CD4-positive, alpha-beta T cell treated with Interleukin-6 at 100 ng/mL for 8 hours (primary cell): ENCODE measurements at places on chromosomes 7 and 10.
A peak's percentile ranks its signal among the peaks of the same experiment; 100 is the strongest.

- no peak for DNase-seq
Observed at GRCh38 chr7:24881623-24882022, 98.4 kb downstream of the OSBPL3 start.

DNA sequence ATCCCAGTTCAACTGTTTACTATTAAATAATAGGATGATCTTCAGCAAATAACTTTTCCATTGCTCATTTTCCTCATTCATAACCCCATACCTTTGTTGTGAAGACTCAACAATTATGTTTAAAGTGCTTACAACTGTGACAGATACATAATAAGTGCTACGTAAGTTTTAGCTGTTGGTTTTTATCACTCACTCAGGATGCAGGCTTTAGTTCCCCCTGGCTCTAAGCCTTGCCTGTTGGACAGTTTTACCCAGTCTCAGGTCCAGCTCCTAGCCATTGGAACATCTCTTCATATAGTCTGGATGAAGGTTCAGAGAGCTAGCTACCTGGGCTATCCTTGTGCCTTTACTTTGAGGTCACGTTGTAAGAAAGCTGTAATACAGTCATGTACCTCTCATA, 353.2 kb downstream of the CRPPA start:
- DNase-seq, result no peak

DNA sequence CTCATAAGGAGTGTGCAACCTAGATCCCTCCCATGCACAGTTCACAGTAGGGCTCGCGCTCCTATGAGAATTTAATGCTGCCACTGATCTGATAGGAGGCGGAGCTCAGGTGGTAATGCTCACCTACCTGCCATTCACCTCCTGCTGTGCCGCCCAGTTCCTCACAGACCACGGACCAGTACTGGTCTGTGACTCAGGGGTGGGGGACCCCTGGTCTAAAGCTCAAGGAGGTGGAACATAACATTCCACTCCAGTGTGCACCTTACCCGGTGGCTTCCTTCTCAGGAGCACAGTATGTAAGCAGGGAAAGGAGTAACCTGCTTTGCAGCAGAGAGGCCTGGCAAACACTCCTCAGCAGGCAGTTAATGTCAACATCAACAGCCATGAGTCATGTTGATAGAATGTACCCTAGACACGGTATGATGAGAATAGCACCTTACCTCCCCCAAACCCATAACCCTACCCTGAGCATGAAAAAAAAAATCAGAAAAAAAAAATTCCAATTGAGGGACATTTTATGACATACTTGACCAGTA, 273.5 kb downstream of the FGFR2 start:
- DNase-seq, result no peak

DNA sequence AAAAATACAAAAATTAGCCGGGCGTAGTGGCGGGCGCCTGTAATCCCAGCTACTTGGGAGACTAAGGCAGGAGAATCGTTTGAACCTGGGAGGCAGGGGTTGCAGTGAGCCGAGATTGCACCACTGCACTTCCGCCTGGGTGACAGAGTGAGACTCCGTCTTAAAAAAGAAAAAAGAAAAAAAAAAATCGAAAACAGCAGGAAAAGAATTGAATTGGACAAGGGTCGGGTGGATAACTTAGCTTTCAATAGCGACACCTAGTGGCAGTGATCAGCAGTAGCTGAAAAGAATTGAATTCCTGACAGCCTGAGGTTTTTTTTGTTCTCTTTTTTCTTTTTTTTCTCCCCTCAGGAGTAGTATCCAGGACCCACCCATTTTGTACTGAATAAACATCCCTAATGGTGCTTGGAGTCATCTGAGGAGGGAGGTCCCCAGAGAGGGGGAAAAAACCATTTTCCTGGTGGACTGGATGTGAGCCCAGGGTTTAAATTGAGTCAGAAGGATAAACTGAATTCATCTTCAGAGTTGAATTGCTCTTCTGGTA, 55.1 kb downstream of the CYCS start:
- DNase-seq, result peak; percentile 59

- DNase-seq, result no peak
Observed at GRCh38 chr10:68333058-68333395, 299 bp upstream of the PBLD start.

GRCh38 chr7:23277359-23277989, 21.7 kb upstream of the MALSU1 start:
- DNase-seq, result peak; percentile 57

DNA sequence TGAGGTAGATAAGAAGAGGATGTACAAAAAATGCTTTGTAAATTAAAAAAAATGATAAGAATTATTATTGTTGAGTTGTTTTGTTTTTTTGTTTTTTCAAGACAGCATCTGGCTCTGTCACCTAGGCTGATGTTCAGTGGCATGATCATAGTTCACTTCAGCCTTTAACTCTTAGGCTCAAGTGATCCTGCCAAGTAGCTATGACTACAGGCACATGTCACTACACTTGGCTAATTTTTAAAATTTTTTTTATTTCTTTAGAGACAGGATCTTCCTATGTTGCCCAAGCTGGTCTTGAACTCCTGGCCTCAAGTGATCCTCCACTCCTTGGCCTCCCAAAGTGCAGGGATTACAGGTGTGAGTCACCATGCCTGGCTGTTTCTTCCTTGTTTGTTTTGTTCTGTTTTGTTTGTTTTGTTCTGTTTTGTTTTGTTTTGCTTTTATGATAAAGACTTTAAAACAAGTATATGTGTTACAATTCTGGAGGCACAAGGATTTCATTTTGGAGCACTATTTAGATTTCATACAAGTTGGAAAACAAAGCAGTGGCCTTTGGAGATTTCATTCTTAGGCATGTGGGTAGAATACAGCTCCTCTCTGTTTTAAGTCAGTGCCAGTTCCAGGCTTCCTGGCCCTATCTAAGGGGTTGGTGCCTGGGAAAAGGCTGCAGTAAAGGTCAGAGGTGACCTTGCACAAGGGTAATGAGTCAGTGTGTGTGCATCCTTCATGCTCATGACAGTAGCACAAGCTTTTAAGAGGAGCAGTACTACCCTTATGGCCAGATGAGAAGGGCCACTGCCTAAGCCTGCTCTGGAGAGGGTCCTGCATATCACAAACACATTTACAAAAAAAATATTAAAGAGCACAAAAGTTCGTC, 17.9 kb downstream of the FGFBP3 start:
- DNase-seq, result no peak

DNA sequence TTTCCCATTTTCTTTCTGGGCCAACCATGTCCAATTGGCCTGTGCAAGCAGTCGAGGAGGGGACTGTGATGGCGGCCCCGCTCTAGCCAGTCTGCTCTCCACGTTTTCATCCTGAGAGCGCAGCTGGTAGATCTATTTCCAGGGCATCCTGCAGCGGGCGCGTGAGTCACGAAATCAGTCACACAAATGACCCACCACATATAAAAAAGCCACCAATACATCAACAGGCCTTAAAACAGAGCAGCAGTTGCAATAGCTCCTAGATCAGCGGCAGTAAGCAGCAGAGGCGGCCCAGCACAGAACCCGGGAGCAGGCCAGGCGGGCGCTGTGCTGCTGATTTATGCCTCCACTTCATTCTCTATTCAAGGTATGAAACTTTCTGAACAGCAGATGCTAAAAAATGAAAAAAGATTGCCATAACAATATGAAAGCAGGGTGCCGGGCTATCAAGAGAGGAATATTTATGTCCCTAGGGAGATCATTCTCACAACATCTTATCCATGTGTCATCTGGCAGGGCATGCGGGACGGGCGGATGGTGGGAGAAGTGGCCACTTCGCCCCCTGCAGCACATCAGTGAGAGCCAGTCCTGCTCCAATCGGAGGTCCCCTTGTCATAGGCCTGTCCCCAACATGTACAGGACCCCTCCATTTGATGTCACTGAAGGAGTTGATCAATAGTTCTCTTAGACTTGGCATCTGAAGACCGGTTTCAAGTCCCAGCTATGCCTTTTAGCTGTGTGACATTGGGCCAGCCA, 98.0 kb upstream of the GPR26 start:
- DNase-seq, result no peak

DNA sequence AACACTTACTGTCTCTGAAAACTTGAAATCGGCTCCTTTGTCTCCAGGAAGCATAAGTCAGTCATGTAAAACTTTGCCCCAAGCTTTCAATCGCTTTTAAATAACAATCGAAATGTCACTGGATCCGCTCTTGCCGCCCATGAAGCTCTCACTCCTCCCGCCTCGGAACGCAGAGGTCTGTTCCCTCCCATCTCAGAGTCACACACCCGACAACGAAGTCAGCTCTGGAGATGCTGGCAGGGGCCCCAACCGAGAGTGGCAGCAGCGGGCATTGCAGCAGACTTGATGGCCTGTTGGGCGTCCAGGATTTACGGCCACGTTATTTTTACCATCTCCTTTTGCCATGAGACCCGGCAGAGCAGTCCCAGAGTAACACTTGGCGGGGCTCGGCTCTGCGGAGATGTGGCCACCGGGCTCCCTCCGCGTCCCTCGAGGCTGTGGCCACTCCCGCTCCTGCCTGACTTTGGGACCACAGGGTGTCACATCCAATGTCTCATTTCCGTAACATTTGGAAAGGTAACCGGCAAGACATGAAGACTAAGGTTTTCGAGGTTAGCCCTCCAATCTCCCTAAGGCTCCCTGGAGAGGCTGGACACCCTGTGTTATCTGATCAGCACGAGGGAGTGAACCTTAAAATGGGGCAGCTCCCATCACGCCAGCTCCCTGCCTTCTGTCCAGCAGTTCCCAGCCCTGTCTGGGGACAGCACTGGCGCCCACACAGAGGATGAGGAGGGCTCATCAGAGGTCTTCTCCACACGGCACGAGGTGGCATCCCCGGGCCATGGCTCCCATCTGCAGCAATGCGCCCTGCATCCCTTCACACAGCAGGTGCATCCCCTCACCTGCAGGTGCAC, 62.8 kb upstream of the ADGRA1 start:
- DNase-seq, result no peak
